ENCODE measurements at places on chromosomes 2 and 18. TPM values are rescaled to one million over a fixed set of nuclear protein-coding genes. Genes with fewer than 3 reads are reported as not detected.
A peak's percentile ranks its signal among the peaks of the same experiment; 100 is the strongest.

DNA sequence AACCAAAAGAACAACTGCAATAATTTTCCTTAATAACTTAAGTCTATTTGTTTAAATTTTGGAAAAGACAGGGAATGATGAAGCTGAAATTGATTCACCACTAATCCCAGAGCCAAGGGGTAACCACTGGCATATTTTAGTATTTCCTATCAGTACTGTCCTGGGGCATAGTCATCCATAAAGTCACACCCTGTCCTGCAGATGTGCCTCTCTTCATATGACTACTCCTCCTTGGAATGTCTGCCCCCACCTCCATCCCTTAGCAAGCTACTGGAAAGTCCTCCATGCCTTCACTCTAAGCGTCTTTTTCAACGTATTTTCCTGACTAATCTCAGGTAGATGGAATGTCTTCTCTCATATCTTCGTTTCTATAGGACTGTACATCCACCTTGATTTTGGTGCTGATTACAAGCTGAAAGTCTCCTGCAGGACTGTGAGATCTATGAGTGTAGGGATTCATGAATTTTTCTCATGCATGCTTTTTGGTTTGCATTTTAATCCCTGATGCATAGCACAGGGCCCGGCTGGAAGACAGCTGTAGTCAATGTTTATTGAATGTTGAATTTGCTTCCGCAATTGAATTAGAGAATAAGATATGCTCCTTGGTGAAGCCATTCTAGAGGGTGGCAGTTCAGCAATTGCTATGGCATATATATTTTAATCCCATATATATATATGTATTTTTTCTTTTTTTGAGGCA is 85.6 kb downstream of the MOGAT1 start:
- H3K27me3 ChIP-seq, result peaks cover 14% of the 10 kb centered on the region
- no peaks in the 10 kb centered on the region for H3K36me3 ChIP-seq
- peaks cover 22% of the 10 kb centered on the region for H3K4me1 ChIP-seq
- H3K27ac ChIP-seq, result no peak overlapping the region

ASXL3 gene
- not detected for total RNA-seq

- peaks cover 2% of the 10 kb centered on the region for H3K27me3 ChIP-seq
- peaks cover 26% of the 10 kb centered on the region for H3K4me1 ChIP-seq
Measured at GRCh38 chr2:68387408-68388350, 22.6 kb downstream of the PLEK start.

CSRNP3 gene
- total RNA-seq, result not detected

EPHA4 gene
- 32.8 TPM for total RNA-seq

DNA sequence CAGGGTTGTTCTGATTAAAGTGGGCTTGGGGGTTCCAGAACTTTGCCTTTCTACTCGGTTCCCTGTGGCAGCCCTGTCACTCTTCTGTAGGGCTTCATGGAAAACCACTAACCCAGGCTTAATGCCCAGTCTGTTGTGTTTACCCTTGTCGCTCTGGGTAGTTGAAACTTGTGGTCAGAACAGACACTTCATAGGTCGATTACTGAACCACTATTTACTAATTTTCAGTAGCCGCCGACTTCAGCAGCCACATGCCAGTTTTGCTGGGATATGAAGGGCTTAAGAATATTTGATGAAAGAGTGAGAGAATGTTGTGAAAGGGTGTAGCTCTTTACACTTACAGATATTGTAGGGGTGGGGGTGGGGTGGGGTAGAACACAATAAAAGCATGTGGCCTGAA is 362.3 kb downstream of the RND3 start:
- no peaks in the 10 kb centered on the region for H3K4me1 ChIP-seq
- H3K4me3 ChIP-seq, result no peak overlapping the region
- no peaks in the 10 kb centered on the region for H3K27me3 ChIP-seq

- H3K36me3 ChIP-seq, result no peaks in the 10 kb centered on the region
- peaks cover 8% of the 10 kb centered on the region for H3K4me1 ChIP-seq
- DNase-seq, result no peak
- H3K27me3 ChIP-seq, result peaks cover 47% of the 10 kb centered on the region
- no peak overlapping the region for H3K27ac ChIP-seq
- no peak overlapping the region for H3K4me3 ChIP-seq
Measured at GRCh38 chr18:23693846-23694245, 4.6 kb downstream of the LAMA3 start.

ITGA6 gene
- total RNA-seq, result 22.8 TPM

MYO1B gene
- total RNA-seq, result 3.9 TPM

TNFAIP6 gene
- not detected for total RNA-seq

BOLL gene
- total RNA-seq, result not detected

GRCh38 chr2:113176696-113177355 is 3.1 kb downstream of the PSD4 start:
- H3K27ac ChIP-seq, result peak overlapping the region; percentile 74
- no peak for DNase-seq
- peaks cover 61% of the 10 kb centered on the region for H3K36me3 ChIP-seq

- no peaks in the 10 kb centered on the region for H3K27me3 ChIP-seq
- H3K4me1 ChIP-seq, result peaks cover 45% of the 10 kb centered on the region
- H3K36me3 ChIP-seq, result peaks cover 10% of the 10 kb centered on the region
- peak overlapping the region; percentile 83 for H3K4me3 ChIP-seq
- no peak for DNase-seq
Measured at GRCh38 chr2:202636213-202636513, 1.4 kb downstream of the FAM117B start.

ANKRD30B gene
- not detected for total RNA-seq

DNA sequence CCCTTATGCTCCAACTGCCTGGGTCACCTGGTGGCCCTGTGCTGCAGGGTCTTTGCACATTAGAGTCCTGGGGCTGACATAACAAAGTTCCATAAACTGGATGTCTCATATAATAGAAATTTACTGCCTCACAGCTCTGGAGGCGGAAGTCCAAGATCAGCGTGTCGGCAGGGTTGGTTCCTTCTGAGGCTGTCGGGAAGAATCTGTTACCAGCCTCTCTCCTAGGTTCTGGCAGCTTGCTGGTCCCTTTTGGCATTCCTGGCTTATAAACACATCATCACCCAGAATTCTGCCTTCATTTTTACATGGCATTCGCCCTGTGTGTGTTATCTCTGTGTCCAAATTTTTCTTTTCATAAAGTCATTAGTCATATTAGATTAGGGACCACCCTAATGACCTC is 170.5 kb downstream of the NDUFA10 start:
- H3K4me3 ChIP-seq, result no peak overlapping the region
- H3K4me1 ChIP-seq, result no peaks in the 10 kb centered on the region
- H3K36me3 ChIP-seq, result no peaks in the 10 kb centered on the region
- peaks cover 15% of the 10 kb centered on the region for H3K27me3 ChIP-seq

DNA sequence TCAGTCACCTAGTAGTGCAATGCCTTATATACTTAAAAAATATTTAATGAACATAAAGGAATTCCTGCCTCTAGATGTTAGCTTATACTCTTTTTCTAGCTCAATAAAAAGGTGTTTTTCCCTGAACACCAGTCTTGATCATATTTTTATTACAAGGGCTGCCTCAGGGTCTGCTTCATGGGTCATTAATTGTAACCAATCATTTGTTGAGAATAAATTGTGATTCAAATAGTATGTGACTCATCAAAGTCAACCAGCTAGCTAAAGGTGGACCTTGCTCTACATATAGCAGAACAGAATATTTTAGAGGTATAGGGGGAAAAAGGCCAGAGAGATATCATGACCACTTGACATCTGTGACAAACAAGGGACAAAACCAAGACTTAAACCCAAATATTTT is 114.0 kb downstream of the PIK3C3 start:
- no peak overlapping the region for H3K27ac ChIP-seq
- no peak overlapping the region for H3K4me3 ChIP-seq
- no peak for DNase-seq
- no peaks in the 10 kb centered on the region for H3K27me3 ChIP-seq
- peaks cover 41% of the 10 kb centered on the region for H3K36me3 ChIP-seq

- no peaks in the 10 kb centered on the region for H3K4me1 ChIP-seq
- H3K36me3 ChIP-seq, result no peaks in the 10 kb centered on the region
- H3K27me3 ChIP-seq, result no peaks in the 10 kb centered on the region
- no peak overlapping the region for H3K27ac ChIP-seq
Measured at GRCh38 chr18:29361843-29362242, 1184.9 kb upstream of the CDH2 start.

GNAL gene
- total RNA-seq, result 0.60 TPM

DNA sequence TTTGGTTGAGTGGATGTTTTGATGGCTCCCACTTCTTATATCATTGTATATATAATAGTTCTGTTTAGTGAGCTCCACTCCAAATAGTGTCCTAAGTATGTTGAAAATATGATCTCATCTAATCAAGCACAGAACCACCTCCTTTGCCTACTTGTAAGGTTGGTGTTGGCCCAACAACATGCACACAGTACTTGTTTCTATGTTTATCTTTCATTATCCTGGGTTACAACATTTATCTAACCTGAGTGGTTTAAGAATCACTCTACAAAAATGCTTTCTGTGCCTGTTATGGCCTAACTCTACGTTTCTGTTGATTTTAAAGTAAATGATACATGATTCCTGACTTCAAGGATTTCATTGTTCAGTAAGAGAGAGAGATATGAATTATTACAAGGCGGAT is 281.9 kb downstream of the FIGN start:
- no peaks in the 10 kb centered on the region for H3K27me3 ChIP-seq
- no peak overlapping the region for H3K4me3 ChIP-seq
- no peak for DNase-seq
- no peak overlapping the region for H3K27ac ChIP-seq
- no peaks in the 10 kb centered on the region for H3K4me1 ChIP-seq

GRCh38 chr2:76517574-76517909 is 806.8 kb upstream of the GCFC2 start:
- no peak for DNase-seq
- H3K27me3 ChIP-seq, result no peaks in the 10 kb centered on the region
- no peaks in the 10 kb centered on the region for H3K4me1 ChIP-seq
- H3K4me3 ChIP-seq, result no peak overlapping the region
- H3K27ac ChIP-seq, result no peak overlapping the region

GRCh38 chr2:174682007-174682577 is 82.2 kb downstream of the CHRNA1 start:
- peak; percentile 72 for DNase-seq
- peak overlapping the region; percentile 81 for H3K27ac ChIP-seq
- peaks cover 62% of the 10 kb centered on the region for H3K4me1 ChIP-seq
- no peaks in the 10 kb centered on the region for H3K27me3 ChIP-seq
- H3K4me3 ChIP-seq, result peak overlapping the region; percentile 89

GRCh38 chr2:101305035-101305434 is 3.5 kb downstream of the RNF149 start:
- H3K4me3 ChIP-seq, result peak overlapping the region; percentile 98
- peak overlapping the region; percentile 50 for H3K27ac ChIP-seq
- no peak for DNase-seq
- H3K36me3 ChIP-seq, result peaks cover 31% of the 10 kb centered on the region

SLC35F5 gene
- 25.8 TPM for total RNA-seq

Data from activated naive CD8-positive, alpha-beta T cell treated with anti-CD3 and anti-CD28 coated beads, Interleukin-2, amount 10 ng/mL, durations not matched to agents 7 days and 5 days (primary cell).